ENCODE measurements at places on chromosomes 4 and X.

DNA sequence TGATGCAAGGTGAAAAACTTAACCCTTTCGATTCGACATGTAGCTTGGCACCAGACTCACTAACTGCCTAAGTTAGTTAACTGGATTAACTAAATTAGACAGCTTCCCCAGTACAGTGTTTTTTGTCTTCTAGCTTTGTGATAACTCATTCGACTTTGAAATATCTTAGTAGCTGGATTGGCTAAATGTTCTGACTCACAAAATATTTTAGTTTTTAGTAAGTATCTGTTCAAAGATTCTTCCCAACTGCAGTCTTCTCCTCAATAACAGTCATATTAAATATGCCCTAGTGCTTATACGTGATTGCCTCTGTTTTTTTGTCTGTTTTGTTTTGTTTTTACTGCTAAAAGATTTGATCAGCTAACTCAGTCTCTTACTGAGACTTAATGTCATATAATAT lies 102.9 kb downstream of the KCNIP4 start:
- peak; percentile 55 for DNase-seq

- DNase-seq, result peak; percentile 4
Measured at GRCh38 chr4:147220833-147221232, 260.1 kb upstream of the EDNRA start.

DNA sequence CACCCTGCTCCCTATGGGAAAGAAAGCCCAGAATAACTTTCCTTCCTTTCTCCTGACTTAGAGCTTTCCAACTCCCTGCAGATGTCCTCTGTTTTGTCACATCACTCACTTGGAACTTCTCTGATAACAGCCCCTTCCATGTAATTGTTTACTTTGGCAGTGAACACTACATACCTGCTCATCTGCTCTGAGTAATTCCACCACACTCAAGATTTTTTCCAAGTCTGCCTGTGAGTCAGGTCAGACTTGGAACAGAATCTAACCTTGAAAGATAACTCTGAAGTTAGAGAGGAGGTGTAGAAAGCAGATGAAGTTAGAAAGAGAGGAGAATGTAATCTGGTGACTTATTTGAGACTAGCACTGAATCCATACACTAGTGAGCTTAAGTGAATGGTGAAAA lies 7.4 kb downstream of the MAGEB10 start:
- DNase-seq, result peak; percentile 1

GRCh38 chrX:65266482-65266881 lies 268.1 kb downstream of the LAS1L start:
- DNase-seq, result no peak

DNA sequence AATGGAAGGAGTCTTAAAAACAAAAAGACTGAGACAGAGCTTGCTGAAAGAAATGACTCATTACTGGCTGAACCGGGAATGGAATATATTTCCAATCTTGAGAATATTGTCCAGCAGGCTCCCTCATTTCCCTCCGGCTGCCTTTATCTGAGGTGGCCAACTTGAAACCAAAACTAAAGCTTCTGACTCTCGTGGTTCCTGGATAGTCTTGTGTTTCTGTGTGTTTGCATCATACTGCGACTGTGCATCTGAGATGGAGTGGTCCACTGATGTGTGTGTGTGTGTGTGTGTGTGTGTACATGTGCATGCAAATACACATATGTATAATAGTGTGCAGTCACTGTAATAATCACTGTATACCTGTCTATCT lies 145.6 kb upstream of the SCML1 start:
- peak; percentile 68 for DNase-seq

GRCh38 chrX:10618961-10619360 lies 1.4 kb downstream of the MID1 start:
- DNase-seq, result no peak

- DNase-seq, result peak; percentile 7
Measured at GRCh38 chr4:89929425-89930159, 34.9 kb downstream of the MMRN1 start.

GRCh38 chrX:19344661-19345060 lies 934 bp downstream of the PDHA1 start:
- no peak for DNase-seq

GRCh38 chr4:21628916-21629610 lies 319.5 kb downstream of the KCNIP4 start:
- no peak for DNase-seq

DNA sequence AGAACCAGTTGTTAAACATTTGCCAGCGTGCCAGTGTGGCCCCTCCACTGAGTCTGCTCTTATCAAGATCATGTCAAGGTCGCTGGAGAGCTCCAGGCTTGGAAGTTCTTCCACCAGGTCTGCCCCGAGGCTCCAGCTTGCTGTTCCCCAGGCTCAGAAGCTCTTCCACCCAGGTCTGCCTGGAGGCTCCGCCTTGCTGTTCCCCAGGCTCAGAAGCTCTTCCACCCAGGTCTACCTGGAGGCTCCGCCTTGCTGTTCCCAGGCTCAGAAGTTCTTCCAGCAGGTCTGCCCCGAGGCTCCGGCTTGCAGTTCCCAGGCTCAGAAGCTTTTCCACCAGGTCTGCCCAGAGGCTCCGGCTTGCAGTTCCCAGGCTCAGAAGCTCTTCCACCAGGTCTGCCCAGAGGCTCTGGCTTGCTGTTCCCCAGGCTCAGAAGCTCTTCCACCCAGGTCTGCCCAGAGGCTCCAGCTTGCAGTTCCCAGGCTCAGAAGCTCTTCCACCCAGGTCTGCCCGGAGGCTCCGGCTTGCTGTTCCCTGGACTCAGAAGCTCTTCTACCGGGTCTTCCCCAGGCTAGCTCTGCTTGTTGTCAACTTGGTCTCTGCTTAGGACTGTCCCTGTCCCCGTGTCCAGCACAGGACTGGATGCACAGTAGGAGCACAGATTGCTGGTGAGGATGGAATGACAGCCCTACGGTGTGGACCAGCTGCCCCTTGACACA lies 54.4 kb downstream of the HMX1 start:
- no peak for DNase-seq

- DNase-seq, result no peak
Measured at GRCh38 chr4:101334963-101335572, 12.3 kb downstream of the PPP3CA start.

DNA sequence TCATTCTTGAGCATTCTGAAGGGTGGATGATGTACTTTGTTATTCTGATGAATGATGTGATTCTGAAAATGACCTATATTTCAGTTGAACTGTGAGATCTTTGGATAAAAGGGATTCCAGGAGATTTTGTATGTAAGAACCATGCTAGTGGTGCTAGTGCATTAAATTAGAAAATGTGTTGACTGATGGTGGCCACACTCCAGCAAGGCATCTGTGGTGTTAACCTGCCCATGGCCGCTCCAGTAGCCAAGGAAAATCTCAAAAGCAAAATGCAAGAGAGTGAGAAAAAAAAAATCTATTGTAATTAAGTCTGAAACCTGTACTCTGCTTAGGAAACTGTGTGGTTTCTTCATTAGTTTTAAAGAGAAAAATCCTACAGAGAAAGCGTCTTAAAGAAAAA lies 93.5 kb downstream of the WWC2 start:
- DNase-seq, result no peak

- DNase-seq, result peak; percentile 43
Measured at GRCh38 chrX:154486052-154486395, 391 bp downstream of the UBL4A start.

- no peak for DNase-seq
Measured at GRCh38 chrX:50618788-50619558, 148.3 kb upstream of the DGKK start.

DNA sequence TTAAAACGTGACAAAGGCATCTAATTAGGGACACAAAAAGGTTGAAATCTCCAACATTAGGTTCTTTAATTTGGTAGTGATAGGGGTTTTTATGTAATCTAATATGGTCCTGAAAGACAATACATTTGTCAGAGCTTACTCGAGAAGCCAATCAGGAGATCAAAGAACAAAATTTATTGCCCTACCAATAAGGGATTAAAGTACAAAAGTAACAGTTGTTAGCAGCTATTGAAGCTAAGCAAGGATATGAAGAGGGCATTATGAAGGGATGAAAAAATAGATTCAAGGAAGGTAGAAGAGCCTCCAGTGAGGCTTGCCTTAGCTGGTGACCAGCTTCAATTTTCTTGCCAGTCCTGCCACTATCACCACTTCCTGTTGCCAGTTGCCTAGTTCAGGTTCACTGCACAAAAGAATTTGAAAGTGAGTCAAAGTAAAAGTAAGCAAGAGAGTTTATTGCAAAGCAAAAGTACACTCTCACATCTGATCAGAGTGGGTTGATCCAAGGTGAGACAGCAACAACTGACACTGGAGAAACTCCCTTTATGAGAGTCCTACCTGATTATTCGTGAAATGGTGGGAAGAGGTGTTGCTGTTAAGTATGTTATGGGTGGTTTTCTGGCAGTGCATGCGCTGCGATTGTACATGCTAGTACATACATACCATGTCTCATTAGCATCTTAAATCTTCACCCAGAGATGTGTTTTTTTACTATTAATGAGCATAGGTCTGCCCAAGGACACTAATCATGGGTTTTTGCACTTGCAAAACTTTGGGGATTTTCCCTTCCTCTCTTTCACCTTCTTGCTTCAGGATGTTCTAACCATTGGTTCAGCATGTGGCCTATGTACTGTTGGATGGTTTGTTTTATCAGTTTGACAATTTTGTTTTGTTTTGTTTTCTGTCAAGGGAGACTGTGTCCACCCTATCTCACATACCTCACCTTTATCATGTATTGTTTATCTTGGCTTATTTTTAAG lies 263.2 kb upstream of the ITM2A start:
- no peak for DNase-seq

DNA sequence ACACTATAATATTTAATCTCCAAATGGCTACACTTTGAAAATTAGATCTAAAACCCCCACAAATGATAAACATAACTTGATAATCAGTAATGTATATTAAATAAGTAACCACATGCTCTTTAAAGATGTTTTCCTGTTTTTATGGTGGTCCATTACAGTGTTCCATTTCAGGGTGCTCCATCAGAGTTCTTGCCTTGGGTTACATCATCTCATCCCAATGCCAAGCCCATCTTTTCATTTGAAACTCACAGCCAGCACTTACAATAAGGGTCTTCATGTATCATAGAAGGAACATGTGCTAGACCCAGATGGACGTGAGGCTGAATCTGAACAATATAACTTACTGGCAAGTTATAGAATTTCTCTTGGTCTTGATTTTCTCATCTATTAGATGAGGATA lies 10.5 kb upstream of the PAQR3 start:
- DNase-seq, result no peak

DNA sequence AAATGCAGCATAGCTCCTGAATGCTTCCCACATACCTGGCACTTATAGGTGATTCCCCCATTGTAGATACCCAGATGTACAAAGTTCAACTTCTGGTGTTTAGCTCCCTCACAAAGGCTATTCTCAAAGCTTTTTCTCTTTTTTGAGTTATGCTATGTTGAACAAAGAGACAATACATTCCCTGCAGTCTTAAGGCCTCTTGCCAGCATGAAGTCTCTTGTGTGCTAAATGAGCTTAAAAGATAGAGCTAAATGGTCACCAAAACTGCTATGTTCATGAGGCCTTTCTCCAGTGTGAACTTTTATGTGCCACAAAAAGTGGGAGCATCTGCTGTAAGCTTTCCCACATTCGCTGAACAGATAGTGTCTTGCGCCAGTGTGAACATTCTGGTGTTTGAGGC lies 111.2 kb upstream of the TMEM47 start:
- DNase-seq, result no peak

GRCh38 chr4:175873707-175874106 lies 61.6 kb upstream of the GPM6A start:
- DNase-seq, result peak; percentile 37

DNA sequence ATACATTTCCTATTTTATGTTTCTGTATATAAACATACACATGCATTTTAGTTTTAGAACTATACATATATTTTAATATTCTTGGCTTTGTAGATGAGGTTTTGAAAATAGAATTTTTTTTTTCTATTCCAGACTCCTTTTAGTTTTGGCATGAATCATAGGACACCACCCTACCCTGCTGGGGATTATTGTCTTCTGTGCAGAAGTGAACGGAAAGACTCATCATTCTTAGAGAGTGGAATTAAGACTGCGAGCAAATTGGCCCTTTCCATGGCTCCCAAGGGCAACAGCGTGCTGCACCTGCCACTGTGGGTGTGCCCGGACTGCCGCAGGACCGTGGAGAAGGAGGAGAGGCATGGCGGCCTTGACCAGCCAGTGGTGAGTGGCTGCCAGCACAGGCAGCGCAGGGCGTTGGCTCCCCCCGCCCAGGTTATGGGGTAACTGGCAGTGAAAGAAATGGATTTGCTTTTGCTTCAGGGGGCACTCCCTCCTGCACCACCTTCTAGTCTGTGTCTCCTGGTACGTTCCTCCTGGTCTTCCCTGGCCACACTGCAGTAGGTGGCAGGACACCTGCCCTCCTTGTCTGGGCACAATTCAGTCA lies 59.6 kb downstream of the FAM193A start:
- DNase-seq, result no peak

DNA sequence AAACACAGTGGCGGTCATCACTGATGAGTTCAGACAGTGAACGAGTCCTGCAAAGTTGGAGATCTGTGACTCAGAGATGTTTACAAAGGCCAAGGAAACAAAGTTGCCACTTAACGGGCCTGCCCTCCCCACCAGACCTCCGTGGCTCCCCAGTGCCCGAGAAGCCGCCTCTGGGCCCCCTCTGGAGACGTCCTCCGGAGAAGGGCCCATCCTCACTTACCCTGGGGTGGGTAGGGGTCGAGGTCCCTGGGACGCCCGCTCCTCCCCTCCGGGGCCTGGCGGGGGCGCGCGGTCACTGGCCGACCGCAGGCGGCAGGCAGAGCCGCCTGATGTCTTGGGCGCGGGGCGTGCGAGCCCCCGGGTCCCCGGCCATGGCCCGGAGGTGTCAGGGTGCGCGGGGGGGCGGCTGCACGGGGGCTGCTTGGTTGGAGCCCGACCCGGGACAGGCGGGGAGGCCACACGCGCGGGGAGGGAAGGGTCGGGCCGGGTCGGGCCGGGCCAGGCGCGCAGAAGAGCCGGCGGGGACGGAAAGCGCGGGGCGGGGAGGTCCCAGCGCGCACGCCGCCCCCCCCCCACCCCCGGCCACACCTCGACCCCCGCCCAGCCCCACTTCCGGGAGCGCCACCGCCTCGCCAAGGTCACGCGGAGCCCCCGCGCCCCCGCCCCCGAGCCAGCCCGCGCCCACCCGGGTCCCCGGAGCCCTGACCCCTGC lies 529 bp downstream of the DHRSX start:
- DNase-seq, result peak; percentile 79

DNA sequence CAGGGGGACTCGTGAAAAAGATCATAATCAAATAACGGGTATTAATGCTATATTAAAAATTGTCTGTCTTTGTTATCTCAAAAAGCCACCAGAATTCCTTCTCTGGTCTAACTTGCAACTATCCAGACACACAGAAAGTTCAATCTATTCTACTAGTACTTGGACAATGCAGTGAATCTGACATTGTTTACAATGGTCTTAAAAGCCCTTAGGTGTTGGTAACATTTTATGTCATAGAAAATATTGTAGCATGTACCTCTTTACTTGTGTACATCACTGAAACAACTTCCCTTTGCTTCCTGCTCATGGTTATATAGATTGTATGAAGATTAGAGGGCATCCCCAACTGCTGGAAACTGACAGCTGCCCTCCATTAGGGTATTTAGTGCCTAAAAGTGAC lies 71.1 kb upstream of the PPP3CA start:
- no peak for DNase-seq

All from ELR (cell line).